Substantia nigra (tissue), 51 donors: ENCODE measurements at places on chromosomes 6 and 20.
A peak's percentile ranks its signal among the peaks of the same experiment; 100 is the strongest.

DNA sequence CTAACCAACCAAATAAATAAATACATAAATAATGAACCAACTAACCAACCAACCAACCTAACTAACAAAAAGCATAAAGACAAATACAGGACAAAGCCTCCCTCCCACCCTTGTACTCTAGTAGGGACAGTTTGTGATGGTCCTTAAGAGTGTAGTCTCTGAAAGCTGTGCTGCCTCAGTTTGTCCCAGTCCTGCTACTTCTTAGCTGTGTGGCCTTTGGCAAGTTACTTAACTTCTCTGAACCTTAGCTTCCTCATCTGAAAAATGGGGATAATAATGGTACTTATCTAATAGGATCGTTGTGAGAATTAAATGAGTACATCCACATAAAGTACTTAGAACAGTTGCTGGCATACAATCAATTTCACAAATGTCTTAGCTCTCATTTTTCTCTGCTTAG, 232.6 kb upstream of the SUPT3H start:
- no peak for DNase-seq

GRCh38 chr6:22643780-22644179, 74.4 kb downstream of the HDGFL1 start:
- DNase-seq = no peak

DNA sequence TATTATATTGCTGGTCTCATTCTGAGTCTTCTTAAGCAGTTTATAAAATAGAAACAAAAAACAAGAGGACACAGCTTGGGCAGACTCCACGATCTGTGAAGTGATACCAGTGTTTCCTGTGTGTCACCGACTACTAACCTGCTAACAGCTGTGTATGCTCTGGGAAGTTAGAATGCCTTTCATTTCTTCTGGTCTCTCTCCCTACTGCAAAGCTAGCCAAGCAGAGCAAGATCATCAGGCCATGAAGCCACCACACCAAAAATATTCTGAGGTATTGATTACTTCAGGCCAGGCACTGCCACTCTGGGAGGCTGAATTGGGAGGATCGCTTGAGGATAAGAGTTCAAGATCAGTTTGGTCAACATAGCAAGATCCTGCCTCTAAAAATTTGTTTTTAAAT, 46.9 kb upstream of the SMIM29 start:
- DNase-seq = no peak

DNA sequence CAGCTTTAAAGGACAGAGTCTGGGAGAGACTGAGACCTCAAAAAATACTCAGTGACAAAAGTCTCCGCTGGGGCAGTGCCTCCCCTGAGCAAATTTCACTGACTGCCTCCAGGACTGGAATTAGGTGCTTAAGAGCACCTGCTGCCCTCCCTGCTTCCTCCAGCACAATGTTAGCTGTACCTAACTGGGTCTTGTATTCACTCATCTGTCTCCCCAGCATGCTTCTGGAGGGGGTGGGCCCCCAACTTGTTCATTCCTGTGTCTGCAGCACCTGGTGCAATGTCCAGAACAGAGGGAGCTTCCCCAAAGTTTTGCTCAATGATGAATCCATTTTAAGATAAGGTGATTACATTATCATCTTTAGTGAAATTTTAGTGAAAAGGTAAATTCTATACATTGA, 650.7 kb downstream of the KIF16B start:
- no peak for DNase-seq

- DNase-seq = no peak
Observed at GRCh38 chr6:159686703-159687102, 6.3 kb downstream of the SOD2 start.

DNA sequence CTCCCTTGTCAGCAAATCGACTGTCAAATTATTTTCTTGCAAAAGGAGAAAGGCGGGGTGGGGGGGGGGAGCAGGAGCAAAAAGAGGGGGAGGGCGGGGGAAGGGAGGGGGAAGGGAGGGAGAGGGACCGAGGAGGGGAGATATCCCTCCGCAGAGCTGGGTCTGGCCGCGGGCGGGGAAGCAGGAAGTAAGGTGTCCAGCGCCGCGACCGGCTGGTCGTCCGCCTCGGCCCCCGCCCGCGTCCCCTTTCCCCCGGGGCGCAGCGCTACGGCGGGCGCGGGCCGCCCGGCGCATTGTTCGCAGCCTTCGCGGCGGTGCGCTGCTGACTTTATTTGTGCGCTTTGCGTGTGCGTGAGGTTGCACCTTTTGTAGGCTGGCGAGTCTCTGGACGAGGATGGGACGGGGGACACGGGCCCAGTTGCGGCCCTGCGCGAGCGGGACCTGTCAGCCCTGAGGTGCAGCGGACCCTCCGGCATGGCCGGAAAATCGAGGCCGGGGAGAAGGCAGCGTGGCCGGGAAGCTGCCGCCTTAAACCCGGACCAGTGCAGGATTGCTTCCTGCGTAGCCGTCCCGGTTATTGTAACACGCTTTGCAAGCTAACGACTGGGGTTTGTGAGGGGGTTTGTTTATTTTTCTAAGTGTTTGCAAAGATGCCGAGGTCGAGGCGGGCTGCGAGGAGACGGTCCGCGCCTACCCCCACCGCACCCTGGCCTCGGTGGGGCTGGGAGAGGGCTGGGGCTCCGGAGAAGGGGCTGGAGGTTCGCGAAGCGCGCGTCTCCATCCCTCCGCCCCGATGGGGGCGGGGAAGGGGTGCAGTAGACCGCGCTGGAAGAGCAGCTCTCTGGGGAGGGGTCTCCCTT, 675 bp upstream of the TRERF1 start:
- DNase-seq = no peak

- DNase-seq = no peak
Observed at GRCh38 chr6:54185885-54186284, 74.6 kb downstream of the MLIP start.

DNA sequence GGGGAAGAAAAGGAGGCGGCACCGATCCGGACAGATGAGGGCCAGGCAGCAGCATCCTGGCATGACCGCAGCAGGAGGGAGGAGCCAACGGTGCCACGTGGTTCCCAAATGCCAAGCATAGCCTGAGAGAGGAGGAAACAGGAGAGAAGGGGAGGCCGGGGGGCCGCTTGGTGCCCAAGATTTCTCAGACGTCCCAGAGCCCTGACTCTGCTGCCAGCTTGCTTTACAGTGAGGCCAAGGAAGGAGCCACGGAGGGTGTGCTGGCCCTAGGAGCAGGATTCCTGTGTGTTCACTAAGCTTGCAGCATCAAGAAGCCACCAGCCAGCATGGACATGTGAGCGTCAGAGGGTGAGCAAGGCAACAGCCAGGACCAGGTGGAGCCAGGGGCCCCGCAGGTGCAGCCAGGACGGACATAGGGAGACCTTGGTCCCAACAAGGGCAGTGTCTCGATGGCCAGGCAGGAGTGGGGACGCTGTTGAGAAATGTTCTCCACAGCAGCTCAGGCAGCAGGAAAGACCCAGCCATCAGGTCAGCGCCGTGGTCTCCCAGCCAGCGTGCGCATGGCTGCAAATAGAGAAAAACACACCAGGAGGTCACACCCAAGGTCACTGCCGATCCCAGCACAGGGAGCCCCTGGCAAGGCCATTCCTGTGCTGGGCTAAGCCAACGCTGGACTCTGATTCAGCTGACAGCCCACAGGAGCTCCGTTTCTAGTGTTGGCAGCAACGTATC, 143.7 kb downstream of the DLL1 start:
- DNase-seq = no peak

GRCh38 chr6:45721665-45722064, 294.0 kb downstream of the CLIC5 start:
- DNase-seq = no peak

DNA sequence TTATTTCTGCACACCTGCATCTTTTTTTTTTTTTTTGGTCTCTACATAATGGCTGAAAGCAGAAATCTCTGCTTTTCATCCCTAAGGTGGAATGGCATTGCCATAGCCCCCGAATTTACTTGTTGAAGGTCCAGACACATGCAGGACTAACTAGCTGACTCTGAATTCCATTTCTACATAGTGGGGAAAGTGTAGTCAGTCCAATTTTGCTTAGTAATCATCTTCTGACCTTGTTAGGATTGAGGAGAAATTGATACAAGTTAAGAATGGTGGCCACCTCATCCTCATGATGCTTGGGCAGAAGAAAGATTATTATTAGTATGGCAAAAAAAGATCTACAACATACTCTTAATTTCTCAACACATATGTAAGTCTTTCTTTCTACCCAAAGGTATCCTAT, 16.4 kb upstream of the FAM83B start:
- DNase-seq = no peak

DNA sequence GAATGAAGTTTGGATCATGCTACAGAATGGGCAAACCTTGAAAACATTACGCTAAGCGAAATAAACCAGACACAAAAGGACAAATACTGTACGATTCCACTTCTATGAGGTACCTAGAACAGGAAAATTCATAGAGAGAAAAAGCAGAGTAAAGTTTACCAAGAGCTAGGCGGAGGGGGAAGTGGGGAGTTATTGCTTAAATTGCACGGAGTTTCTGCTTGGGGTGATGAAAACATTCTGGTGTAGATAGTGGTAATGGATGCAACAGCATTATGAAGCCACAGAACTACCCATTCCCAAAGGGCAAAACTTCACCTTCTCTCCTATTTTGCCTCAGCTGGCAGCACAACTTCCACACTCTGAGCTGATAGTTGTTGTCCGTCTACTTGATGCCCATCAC, 6.4 kb upstream of the PDYN start:
- no peak for DNase-seq

GRCh38 chr6:155314773-155315515, 660 bp upstream of the TFB1M start:
- DNase-seq = no peak

DNA sequence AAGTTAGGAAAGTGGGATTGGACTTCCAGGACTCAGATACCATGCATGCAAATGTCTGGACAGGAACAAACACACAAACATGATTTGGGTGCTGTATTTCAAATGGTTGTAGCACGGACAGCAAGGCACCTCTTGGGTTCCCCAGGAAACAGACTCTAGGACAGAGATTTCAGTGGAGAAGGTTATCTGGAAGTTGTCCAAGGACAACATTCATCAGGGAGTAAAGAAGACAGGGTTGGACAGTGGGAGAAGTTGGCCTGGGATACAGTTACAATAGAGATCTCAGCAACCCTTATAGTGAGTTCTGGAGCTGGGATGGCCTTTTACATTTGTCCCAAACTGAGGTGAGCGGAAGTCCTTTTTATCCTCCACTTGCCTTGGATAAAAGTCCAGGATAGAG, 19.8 kb upstream of the TINAG start:
- no peak for DNase-seq

DNA sequence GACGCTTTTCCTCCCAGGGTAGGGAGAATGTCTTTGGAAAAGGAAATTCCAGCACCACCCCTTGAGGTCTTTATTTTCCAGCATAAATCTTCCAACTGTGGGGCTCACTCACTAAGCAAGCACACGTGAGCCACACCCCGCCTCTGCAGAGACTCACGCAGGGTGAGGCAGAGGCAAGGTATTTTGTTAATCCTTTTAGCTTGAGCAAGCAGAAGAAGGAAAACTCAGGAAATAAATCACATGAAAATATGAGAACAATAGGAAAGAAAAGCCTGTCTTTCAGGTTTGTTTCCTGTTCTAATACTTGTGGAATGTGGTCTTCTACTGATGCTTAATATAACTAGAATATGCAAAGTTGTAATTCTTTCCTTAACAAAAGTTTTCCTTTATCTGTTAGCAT, 4.1 kb upstream of the PHACTR2 start:
- DNase-seq = no peak

DNA sequence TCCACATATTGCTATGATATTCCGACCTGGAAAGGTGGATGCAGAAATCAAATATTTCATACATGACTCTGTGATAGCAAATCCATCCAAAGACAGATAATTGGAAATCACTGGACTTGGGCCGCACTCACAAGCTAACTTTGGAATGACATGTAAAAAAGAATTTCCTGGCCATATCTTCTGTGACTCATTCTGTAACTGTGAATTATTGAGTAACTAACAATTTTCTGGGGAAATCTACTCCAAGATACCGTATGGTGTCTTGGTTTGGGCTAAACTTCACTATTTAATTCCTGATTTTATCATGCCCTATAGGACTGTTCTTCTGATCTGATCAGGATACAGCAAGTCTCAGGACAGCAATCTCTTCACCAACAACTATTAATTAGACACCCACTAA, 92.7 kb upstream of the LY86 start:
- DNase-seq = no peak

- DNase-seq = no peak
Observed at GRCh38 chr6:167546611-167547327, 221.9 kb downstream of the TTLL2 start.

GRCh38 chr6:72367439-72367838, 254.4 kb upstream of the KCNQ5 start:
- DNase-seq = no peak

DNA sequence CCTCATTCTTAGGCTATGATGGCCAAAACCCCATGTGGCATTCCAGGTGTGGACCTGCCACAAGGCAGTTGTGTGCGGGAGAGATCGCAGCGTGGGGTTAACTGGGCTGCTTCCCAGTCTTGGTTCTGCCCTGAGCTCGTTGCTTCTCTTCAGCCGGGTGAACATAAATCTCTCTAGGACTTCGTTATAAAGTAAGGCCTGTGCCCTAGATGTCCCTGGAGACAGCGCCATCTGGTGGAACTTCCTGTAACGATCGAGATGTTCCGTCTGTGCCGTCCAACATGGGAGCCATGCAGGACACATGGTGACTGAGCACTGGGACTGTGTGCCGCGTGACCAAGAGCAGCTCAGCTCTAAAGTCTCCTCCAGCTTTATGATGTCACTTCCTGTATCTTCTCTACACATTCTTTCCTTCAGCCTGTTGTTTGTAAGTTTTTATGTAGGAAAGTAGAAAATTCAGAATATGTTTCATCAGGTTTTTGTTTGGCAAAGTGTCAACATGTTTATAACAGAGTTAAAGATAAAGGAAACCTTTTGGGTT, 26.8 kb upstream of the RPP40 start:
- DNase-seq = peak; percentile 56

GRCh38 chr6:161228096-161228495, 45.8 kb downstream of the AGPAT4 start:
- no peak for DNase-seq

GRCh38 chr6:150198532-150198931, 55.7 kb downstream of the PPP1R14C start:
- no peak for DNase-seq

DNA sequence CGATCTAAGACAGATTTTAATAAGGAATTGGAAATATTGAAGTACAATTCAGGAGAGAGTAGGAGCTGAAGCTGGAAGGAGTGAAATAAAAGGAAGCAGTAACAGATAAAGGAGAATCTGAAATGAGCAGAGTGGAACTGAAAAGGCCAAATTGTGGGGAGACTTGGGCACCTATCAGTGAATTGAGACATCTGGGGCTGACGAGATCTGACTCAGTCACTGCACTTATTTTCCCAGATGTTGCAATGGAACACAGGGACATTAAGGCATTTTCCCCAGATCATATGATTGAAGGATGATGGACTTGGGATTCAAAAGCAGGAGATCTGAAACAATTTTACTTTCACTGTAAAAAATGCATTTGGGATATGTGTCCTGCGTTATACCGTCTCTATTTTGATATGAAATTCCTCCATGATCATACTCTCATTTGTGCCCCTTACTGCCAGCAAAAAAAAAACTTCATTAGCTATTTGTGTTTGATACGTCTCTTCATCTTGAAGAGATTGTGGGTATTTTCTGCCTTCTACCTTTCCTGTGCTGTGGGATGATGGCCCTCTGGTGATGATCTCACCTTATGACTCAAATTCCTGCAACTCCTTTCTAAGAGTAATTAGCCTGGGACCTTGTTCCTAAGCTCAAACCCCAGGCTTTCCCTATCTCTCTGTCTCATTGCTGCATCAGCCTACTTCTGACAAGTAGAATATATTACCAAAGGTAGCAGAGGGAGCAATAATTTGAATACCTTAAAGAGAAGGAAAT, 278.5 kb upstream of the MAN1A1 start:
- DNase-seq = no peak
